ENCODE measurements at places on chromosomes 5 and 9.

DNA sequence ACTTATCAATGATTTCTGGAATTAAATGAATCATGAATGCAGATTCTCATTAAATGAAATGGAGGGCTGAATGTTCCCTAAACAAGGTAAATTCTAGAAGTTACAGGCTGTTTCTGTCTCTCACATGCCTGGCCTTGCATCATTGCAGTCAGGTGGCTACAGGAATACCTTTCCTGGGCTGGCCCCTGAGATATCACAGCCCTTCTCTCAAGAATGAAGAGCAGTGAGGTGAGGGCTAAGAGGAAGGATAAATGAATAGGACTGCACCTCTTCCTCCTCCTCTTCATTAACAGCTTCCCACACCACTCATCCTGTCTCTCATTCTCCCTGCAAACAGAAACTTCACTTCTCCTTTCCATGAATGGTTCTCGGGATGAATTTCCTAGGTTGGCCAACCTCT, 22.5 kb downstream of the ARHGEF28 start:
- DNase-seq, result no peak

- no peak for DNase-seq
These were observed 457.9 kb downstream of the RAB3C start for GRCh38 chr5:59040804-59041201.

- no peak for DNase-seq
These were observed 363.0 kb upstream of the RIOK2 start for GRCh38 chr5:97545886-97546535.

DNA sequence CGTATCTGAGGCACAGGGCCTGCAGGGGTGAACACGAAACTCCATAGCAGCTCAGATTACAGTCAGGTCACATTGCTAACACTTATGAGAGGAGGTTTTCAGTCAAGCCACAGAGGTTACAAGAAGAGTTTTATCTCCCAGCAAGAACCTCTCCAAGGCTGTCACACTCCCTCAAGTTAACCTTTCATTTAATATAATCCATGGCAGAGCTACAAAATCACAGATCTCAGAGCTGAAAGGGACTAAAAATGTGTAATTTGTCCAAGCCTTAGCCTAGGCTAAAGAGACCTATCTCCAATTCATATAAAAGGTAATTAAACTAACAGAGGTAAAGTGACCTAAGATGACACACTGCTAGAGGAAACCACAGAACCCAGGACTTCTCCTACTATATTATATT, 57.2 kb downstream of the MLANA start:
- no peak for DNase-seq

GRCh38 chr9:92728831-92729734, 35.5 kb downstream of the BICD2 start:
- no peak for DNase-seq

- no peak for DNase-seq
These were observed 18.7 kb upstream of the EEIG1 start for GRCh38 chr9:127999461-127999860.

DNA sequence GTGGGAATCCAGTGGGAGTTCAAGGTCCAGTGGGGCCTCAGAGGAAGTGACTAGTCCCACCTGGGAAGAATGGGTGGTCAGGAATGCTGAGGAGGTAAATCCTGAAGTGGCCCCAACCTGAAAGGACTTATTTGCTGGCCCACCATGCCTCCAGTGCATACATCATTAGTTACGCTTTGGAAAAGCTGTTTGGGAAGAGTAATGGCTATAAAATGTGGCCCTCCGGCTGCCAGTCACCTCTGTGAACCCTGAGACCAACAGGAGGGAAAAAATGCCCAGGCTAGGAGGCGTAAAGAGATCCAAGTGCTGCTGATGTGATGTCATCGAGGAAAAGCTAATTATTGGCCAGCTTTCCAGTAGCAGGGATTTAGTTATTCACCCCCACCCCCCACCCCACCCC, 2.7 kb upstream of the SLC26A2 start:
- DNase-seq, result no peak

DNA sequence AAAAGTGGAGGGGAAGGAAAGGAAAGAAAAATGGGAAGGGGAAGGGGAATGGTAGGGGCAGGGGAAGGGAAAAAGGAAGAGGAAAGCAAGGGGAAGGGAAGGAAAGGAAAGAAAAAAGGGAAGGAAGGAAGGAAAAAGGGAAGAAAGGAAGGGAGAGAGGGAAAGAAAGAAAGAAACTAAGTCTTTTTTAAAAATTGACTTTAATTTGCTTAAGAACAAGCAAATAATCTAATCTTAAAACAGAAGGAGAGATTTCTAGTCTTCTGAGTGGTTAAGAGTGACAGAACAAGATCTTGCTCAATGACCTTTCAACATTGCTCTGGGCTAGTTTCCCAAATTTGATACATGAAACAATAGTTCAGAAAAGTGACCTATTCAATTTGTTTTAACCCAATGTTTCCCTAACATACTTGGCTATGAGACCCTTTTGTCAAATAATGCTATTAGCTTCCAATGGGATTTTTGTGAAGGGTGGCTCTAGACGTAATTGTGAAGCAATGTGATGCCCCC, 33.4 kb upstream of the GLIS3 start:
- DNase-seq, result peak; percentile 31

DNA sequence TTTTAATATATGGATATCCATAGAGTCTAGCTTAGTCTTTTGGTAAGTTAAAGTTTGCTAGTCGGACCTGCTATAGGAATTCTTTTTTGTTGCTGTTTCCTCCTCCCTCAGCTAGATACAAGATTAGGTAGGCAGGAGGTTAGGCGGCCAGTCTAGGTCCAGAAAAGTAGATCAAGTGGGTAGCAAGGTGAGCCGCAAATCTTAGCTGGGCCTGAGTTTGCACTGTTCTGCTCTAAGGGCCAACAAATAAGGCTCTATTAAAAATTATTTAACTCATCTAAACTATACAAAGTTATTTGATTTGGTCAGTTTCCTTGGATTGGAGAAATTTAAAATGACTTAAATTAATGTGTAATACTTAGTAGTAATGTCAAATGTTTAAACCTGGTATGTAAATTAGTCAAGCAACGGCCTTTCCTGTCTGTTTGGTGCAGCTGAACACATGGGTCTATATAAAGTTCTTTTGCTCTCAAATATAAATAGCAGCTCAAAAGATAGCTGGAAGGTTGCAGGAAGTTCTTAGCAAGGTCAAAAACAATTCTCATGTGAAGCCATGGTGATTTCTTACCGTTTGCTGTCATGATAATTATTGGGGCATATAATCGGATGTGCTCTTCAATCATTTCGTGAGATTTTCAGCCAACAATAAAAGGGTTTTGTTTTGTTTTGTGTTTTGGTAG, 72.0 kb downstream of the PRKACG start:
- DNase-seq, result no peak

GRCh38 chr9:37836386-37836785, 35.8 kb downstream of the DCAF10 start:
- DNase-seq, result no peak

GRCh38 chr5:160310552-160311295, 1.6 kb downstream of the CCNJL start:
- DNase-seq, result no peak

GRCh38 chr5:52989781-52990527, 802 bp downstream of the ITGA2 start:
- no peak for DNase-seq

GRCh38 chr5:116651653-116652052, 77.0 kb upstream of the SEMA6A start:
- DNase-seq, result no peak

GRCh38 chr5:159211729-159212174, 2.4 kb upstream of the RNF145 start:
- no peak for DNase-seq

GRCh38 chr5:122129306-122129705, at the start of gene ZNF474:
TSS of gene ZNF474 (plus strand) at chr5:122129546. CDS start at chr5:122151991, 22,445 bp downstream.
- DNase-seq, result peak; percentile 99

DNA sequence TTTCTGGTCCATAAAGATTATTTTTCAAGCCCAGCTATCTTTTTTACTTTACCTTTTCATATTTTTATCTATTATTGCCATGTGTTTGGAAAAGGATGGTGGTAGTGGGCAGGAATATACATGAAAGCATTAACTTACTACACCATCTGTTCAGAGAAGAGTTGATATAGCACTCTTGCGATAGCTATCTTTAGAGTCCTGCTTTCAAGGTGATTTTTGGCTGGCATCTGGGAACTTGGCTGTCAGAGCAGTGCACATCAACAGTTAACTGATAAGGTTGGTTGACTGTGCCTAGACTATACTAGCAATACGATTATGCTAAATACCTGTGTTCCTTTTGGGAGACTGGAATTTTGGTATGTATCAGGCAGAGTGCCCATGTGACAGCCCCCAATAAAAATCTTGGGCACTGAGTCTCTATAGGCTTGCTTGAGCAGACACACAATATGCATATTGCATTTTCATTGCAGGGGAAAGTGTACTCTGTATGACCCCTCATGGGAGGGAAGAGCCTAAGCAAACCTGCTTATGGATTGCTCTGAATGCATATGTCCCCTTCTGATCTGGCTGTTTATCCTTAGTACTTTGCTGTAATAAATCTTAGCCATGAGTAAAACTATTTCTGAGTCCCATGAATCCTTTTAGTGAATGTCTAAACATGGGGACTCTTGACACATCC, 227.6 kb upstream of the C9orf72 start:
- no peak for DNase-seq

GRCh38 chr5:107955321-107955720, 284.6 kb upstream of the EFNA5 start:
- no peak for DNase-seq

DNA sequence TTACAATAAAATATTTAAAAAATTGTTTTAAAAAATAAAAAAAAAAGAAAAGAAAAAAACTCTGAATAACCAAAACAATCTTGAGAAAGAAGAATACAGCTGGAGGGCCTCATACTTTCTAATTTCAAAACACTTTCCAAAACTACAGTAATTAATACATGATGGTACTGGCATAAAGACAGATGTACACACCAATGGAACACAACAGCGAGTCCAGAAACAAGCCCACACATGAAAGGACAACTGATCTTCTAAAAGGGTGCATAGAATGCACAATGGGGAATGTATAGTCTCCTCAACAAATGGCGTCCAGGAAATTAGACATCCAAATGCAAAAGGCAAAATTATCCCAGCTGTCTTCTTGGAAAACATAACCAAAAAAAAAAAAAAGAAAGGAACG, 99.6 kb downstream of the LURAP1L start:
- no peak for DNase-seq

DNA sequence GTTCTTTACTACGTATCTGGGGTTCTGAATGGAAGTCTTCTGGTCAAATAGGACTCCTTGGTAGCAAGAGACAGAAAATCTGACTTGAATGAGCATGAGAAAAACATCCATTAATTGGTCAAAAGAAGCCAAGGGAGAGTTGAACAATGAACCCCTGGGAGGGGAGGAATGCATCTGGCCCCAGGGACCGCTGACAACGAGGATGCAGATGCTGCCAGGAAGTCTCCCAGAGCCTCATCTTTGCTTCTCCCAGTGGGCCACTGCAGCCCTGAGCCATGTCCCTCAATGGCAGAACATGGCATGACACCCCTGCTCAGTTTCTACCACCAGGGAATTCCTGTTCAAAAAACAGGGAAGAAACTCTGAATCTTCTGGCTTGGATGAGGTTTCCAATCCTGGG, 50.5 kb upstream of the ICE1 start:
- no peak for DNase-seq

DNA sequence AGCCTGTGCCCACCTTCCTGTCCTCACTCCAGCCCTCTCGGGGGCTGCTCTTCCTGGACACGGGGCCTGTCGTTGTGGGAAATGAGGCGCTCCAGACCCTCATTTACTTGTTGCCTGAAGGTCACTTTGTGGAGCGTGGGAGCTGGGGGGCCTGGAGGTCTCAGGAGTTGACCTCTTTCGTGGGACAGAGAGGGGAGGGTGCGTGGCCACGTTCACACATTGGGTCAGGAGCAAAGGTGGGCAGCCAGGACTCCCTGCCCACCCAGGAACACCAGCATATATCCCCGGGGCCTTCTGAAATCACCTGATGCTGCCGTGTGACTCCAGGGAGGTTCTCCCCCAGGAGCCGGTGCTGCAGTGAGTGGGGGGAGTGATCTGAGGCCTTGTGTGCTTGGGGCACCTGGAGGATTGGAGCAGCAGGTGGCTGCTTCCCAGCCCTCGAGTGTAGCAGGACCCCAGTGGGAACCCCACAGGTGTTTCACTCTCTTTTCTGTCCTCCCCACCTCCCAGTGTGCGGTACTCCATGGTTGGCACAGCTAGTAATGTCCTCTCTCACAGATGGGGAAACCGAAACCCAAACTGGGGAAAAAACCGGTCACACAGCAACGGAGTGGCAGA, 20.3 kb downstream of the NCS1 start:
- no peak for DNase-seq

DNA sequence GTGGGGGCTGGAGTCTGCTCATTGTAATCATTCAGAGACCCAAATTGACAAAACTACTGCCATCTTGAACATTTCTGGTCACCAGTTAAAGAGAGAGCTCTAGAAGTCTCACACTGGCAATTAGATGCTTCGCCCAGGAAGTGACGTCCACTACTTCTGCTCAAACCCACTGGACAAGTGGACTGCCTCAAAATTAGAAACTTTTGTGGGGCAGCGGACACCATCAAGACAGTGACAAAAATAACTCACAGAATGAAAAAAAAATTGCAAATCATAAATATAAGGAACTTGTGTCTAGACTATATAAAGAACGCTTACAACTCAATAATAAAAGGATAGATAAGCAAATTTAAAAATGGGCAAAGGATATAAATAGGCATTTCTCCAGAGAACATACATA, 9.8 kb upstream of the SLC46A2 start:
- no peak for DNase-seq

DNA sequence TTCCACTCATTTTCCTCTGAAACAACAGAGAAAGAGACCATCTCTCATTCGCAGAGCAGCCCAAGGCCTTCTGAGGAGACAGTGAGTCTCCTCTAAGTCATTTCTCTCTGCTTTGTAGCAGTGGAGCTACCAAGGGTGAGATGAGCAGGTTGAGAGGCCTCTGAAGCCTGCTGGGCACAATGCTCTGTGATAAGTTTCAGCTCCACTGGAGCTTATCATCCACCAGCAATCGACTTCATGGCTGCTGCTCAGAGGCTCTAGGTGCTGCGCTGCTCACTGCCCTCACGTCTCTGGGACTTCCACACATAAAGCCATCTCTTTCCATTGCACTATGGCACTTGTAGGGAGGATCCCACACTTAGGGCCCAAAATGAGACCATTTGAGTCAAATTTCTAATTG, 96.3 kb downstream of the CMYA5 start:
- DNase-seq, result no peak

DNA sequence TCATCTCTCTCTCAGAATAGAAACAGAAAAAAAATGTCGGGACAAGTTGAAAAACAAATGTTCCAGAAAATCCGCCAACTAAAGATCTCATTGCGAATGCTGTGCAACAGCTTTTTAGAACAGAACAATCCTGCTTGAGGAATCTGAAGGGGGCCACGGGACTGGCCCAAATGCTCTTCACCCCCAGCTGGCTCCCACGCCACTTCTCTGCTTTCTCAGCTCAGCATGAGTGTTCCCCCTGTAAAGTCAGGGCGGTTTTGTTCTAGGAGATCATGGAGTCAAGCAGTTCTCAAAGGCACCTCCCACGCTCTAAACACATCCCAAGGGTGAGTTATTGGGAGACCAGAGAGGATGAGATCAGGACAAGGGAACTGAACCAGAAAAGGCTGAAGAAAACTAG, 31.5 kb downstream of the DIRAS2 start:
- no peak for DNase-seq

- no peak for DNase-seq
These were observed 99.3 kb upstream of the SPOCK1 start for GRCh38 chr5:137598399-137598798.

Data from stromal cell of bone marrow (primary cell).